Activated CD4-positive, alpha-beta T cell treated with anti-CD3 and anti-CD28 coated beads for 36 hours (primary cell): ENCODE measurements at places on chromosomes 2 and 18. TPM values are rescaled to one million over a fixed set of nuclear protein-coding genes. Genes with fewer than 3 reads are reported as not detected.

- no peak for DNase-seq
These were observed 25.9 kb downstream of the PSTPIP2 start for GRCh38 chr18:46046126-46046525.

- DNase-seq = no peak
These were observed 103.6 kb downstream of the LRRTM4 start for GRCh38 chr2:77418537-77418936.

GRCh38 chr2:10501451-10501961, 53.4 kb upstream of the ODC1 start:
- DNase-seq = no peak

The UGT1A7 gene
- total RNA-seq = not detected

DNA sequence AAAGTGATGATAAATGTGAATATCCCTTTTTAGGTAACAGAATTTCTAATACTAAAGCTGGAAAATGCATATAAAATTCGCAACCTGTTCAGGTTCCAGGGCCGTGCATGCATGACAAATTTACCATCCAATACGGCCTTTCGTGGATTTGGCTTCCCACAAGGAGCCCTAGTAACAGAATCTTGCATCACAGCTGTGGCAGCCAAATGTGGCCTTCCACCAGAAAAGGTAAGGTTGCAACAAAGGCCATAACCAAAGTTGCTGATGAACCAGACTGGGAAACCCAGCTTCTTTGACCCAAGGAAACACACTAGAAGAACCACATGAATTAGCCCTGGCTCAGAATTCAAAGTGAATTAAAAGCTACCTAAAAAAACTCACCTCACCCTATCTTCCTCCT, 49.6 kb upstream of the BZW1 start:
- no peak for DNase-seq

DNA sequence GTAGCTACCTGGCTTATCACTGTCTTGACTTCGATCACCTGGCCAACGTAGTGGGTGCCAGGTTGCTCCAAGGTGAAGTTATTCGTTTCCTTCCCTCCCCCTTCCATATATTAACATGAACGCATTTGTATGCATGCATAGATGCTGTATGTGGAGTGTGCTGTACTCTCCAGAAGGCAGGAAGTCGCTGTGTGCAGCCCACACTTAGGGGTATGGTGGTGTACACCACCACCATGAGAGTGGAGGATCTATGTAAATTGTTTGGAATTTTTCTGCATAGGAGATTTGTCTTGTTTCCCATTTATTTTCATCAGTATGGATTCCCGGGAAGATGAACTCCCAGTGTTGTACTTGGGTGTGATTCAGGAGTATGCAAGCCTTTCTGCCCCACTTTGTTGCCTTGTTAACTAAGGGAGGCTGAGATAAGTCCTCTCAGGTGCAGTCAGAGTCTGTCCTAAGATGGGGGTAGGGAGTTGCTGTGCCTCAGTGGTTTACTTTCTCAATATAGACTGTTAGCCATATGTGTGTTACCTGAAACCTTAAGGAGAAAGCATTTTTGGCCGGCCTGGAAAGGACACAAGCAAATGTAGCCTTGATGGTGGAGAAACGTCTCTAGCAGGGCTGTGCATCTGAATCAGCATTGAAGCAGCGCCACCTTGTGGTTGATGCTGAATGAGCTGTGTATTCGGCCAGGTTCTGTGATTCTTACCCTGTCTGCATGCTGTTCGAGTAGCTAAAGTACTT, 149.8 kb downstream of the TANC1 start:
- DNase-seq = peak; percentile 91

GRCh38 chr18:48887905-48888772, 62.6 kb downstream of the SMAD7 start:
- DNase-seq = no peak

DNA sequence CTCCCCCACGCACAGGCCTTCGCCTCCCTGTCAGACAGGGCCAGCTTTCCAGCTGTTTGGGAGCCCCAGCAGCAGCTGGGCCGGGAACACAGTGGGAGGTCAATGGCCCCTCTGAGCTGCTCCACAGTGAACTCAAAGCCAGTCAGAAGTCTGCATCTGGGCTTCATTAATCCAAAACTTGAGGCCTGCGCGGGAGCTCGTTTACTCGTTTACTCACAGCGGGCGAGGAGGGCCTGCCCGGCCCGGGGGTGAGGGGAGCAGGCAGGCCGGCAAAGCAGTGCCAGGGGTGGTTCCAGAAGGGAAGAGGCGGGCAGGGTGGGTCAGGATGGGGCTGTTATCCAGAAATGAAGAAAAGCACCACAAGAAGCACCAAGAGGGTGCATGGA, 36.8 kb upstream of the SEMA4C start:
- no peak for DNase-seq

GRCh38 chr2:149329489-149330126, 779 bp upstream of the LYPD6 start:
- DNase-seq = no peak

DNA sequence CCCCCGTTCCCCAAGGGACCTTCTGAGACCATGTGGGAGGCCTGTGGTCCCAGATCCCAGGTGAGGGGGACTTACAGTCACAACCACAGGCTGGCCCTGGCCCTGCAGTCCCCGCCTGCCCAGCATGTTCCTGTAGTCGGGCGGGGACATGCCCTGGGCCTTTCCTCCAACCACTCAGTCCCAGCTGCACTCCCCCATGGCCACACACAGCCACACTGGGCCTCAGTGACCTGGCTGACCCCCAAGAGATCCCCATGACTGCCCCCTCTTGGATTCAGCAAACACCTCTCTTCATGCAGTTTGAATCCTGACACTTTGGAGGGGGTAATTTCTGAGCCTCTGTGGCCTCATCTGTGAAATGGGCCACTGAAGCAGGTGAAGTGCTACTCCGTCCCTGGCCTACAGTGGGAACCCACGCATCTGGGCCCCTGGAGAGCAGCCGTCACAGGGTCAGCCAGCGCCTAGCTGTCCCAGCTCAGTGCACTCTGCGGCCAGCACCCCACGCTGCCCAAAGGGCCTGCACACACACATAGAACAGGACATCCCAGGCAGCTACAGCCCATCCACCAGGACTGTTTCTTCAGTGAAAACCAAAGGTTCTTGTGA, 12.7 kb upstream of the ARHGEF4 start:
- peak; percentile 53 for DNase-seq

DNA sequence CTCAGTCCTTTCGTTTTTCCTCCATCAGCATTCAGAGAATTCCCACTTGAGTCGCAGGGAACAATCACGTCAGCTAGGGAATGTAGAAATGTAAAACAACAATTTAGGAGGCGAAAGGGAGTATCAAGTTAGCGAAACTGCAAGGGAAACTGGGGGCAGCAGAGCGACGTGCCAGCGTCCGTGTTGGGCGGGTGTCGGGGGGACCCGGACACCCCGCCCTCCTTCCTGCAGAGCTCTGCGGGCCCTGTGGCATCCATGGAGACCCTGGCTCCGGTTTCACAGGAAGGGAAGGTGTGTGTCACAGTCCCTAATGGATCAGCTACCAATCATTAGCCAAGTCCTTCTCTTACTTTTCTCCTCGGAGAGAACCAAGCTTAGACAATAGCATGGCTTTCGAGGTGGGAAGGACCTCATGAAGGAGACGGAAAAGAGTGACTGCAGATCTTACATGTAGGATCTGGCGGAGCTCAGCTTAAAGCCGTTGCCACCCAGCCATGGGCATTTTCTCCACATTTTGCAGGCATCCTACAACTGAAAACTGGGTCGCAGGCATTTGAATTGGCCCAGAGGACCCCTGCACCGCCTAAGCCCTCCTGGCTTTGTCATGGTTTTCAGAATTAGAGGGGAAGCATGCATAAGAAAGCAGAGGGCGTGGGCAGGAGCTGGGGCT, 33.7 kb downstream of the SOX11 start:
- DNase-seq = no peak

DNA sequence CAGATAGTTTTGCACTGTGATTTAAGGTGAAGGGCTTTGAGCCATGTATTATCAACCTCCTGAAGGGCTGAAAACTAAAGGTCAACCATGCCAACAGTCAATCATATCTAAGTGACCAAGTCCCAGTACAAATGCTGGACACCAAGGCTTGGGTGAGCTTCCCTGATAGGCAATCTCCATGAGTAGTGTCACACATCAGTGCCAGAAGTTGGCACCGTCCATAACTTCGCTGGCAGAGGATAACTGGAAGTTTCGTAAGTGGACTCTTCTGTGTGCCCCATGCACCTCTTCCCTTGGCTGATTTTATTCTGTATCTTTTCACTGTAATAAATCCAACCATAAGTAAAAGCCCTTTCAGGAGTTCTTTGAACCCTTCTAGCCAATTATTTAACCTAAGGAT, 13.2 kb downstream of the REV1 start:
- no peak for DNase-seq

DNA sequence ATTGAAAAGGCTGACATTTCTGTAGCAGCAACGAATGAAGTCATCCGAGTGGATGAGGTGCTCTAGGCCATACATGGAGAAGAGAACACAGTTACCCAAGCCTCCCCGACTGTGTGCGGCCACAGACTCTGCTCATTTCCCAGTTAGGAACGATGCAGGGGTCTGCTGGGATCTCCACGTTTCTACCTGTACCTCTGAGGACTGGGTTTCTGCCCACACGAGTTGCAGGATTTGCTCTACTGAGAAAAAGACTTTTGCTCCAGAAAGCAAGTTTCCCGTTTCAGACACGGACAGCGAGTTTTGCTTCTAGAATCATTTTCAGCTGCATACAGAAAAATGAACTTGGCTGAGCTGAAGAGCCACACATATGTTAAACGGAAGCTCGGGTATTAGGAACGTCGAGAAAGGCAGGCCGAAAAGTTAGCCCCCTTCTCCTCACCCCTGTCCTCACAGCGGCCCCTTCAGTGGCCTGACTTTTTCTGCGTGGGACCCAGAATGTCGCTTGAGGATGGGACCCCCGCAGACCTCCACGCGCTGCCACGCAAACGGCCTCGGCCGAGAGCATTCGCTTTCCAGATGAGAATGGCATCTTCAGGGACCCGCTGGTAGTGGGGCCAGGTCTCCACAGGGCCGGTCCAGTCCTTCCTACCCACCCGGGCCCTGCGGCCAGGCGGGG, 582 bp upstream of the RAB31 start:
- DNase-seq = no peak

The TUBA3E gene
- total RNA-seq = not detected

The NAT8 gene
- total RNA-seq = not detected

The GDF7 gene
- not detected for total RNA-seq

GRCh38 chr2:162174746-162175145, 22.7 kb upstream of the GCG start:
- no peak for DNase-seq
